ENCODE measurements at places on chromosomes 1 and 21.
A peak's percentile ranks its signal among the peaks of the same experiment; 100 is the strongest.

- no peak for DNase-seq
Observed at GRCh38 chr1:225453797-225454648, 26.2 kb upstream of the LBR start.

DNA sequence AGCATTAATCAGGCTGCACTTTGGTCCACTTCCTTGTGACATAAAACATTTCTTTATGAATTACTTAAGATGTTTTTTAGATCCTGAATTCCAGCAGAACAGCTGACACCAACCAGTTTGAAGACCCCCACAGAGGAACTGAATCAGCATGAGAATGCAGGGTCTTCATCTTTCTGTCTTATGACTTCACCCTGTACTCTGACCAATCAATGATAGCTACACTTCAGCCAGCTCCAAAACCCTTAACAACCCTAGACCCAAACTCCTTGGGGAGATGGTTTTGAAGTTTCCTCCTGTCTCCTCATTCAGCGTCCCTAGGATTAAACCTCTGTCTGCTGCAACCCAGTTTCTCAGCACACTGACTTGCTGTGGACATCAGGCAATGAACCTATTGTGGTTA, 175.0 kb downstream of the CTH start:
- no peak for DNase-seq

DNA sequence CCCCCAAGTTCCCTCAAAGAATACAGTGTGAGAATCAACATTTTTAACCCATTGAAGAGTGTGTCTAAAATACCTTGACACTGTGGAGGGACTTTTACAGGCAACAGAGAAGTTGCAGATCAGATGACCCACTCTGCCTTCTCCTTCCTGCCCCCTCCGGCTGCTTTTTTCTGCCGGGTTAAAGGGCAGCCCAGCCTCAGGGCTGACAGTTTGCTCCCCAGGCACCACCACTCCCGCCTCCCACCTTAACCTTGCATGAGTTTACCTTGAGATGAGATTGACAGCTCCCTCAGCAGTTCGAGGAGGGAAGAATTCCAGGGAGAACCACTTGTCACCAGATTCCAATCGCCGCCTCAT, 3.2 kb downstream of the MTHFR start:
- peak; percentile 17 for DNase-seq

DNA sequence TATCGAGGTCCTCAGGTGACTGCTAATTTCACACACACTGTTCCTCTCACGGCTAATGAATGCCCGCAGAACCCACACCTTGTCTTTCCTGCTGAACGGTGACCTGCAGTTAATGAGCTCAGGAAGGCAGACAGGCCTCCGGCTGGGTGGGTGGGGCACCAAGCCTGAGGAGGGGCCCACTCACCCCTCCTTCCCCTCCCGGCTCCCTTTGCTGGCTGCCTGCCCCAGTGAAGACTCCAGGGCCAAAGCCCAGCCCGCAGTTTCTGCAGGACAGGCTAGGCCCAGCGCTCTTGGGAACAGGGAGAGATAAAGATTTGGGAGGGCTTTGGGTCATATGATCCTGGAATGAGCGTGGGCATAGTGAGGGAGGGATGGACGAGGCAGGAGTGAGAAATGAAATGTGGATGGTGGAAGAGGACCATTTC, 26.4 kb downstream of the FOXO6 start:
- DNase-seq: no peak

- no peak for DNase-seq
Observed at GRCh38 chr1:242477944-242478343, 46.6 kb downstream of the PLD5 start.

GRCh38 chr21:17828223-17828622, 9.1 kb upstream of the C21orf91 start:
- DNase-seq: no peak

DNA sequence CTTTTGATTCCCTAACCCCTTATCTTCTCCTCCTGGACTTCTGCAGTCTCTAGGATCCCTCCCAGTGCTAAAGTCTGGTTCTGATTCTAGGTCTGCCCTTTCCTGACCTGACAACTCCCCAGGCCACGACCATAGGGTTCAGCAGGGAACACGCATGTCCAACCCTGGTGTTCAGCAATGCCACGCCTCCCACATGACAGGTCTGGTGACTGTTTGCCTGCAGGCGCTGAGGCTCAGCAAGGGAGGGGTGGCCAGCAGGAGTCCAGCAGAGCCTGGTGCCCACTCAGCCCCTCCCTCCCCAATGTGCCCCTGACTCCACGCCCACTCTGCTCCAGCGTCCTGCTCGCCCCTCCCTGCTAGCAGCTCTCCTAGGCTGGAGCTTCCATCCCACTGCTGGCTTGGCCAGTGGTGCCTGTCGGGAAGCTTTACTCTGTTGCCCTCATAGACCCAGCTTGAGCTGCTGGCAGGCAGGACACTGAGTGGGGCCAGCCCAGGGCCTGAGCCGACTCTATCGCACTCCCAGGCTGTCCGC, 17.3 kb downstream of the SLC9A1 start:
- DNase-seq: no peak

DNA sequence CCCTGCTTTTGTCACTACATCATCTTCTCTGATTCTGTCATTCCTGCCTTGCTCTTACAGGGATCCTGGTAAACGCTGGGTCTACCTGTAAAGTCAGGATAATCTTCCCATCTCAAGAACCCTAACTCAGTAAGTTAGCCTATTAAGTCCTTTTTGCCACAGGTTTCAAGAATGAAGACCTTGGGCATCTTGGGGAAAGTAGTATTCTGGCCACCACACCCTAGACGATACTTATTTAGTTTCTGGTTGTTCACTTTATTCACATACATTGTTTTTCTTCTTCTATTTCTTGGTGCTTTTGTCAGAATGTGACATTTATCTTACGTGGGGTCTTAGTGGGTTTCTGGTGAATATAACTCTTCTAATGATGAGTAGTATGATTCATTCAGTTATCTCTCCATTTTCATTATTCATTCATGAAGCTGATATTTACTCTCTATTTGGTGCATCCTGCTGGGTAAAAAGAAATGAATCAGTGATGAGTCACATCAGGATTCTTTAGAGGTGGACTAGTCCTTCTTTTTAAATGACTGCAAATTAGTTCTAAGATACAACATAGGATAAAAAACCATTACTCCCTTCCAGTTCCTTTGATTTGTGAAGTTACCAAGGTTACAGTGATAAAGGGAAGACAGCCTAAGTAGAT, 514.4 kb upstream of the B3GALT2 start:
- DNase-seq: no peak

DNA sequence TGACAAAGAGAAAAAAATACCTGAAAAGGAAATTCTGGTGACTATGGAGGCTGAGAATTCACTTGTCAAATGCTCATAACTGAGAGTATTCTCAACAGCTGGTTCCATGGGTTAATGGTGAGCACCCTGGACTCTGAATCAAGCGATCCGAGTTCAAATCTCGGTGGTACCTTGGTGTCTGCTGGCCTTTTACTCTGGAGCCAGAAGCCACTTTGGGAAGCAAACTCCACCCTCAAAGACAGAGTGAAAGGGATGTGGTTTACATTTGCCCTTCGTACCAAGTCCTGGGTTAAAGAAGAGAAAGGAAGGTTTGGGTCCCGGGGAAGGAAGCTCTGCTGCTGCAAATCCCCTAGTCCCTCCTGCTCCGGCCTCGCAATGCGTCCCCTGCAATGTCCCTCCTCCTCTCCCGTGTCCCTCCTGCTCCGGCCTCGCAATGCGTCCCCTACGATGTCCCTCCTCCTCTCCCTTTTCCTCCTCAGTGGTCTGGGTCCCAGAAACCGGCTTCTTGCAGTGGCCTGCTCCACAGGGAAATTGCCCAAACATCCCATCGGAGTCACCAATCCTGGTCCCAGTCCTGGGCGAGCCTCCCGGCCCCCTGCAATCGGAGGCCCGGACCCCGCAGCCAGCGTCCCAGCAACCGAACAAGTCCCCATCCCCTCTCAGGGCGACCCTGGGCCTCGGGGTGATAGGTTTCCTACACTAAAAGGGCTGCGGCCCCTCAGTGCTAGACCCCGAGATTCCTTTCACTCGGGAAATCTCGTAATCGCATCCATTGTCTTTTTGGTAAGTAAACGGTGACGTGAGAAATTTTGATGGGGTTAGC, 129.4 kb downstream of the PPIAL4G start:
- peak; percentile 21 for DNase-seq

- DNase-seq: no peak
Observed at GRCh38 chr1:1982379-1983232, 21.0 kb downstream of the CFAP74 start.

DNA sequence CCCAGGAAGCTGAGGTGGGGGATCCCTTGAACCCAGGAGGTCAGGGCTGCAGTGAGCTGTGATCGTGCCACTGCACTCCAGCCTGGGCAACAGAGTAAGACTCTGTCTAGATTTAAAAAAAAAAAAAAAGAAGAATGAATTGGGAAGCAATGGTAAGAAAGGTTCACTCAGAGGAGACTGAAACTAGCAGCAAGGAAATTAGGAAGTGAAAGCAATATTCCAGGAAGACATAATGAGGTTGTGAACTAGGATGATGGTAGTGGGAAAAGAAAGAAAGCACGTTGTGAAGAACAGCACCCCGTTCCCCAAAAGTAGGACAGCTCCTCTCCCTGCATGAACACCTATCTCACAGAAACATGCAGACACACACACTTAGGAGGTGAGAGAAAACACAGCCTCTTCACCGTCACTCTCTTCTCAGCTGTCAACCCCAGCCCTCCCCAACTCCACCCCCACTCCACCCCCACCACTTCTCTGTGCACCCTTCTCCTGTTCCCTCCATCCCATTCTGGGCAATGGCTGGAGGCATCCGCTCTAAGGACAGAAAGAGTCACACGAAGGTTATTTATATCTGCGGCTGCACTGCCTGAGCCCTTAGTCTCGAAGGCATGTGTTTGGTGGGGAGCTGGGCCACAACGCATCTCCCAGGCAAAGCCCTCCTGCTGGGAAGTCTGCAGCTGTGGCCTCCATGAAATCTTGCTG, 101.8 kb upstream of the LPGAT1 start:
- DNase-seq: no peak

- no peak for DNase-seq
Observed at GRCh38 chr1:53462769-53463501, 3.7 kb downstream of the DMRTB1 start.

DNA sequence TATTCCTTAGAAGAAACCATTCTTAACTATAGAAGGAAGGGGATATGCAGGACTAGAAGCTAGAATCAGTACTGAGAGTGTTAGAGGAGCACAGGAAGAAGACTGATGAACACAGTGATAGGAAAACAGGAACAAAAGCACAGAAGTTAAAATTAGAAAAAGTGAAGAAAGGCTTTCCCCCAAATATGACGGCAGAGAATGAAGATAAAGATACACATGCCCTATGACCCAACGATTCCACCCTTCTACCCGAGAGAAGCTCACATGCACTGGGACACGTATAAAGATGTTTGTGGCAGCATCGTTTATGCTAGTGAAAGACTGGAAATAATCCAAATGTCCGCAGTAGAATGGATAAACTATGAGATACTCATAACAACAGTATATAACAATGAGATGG, 74.2 kb downstream of the DTL start:
- no peak for DNase-seq

GRCh38 chr1:84253036-84253435, 48.5 kb upstream of the SAMD13 start:
- no peak for DNase-seq

GRCh38 chr1:11187000-11187399, 2.2 kb upstream of the ANGPTL7 start:
- no peak for DNase-seq

- no peak for DNase-seq
Observed at GRCh38 chr1:245292553-245292952, 137.8 kb downstream of the KIF26B start.

GRCh38 chr1:179871940-179872339, 5.7 kb downstream of the TOR1AIP2 start:
- no peak for DNase-seq

- no peak for DNase-seq
Observed at GRCh38 chr1:242745079-242745478, 220.6 kb upstream of the PLD5 start.

GRCh38 chr1:47675047-47675675, 237.3 kb downstream of the FOXD2 start:
- DNase-seq: no peak

DNA sequence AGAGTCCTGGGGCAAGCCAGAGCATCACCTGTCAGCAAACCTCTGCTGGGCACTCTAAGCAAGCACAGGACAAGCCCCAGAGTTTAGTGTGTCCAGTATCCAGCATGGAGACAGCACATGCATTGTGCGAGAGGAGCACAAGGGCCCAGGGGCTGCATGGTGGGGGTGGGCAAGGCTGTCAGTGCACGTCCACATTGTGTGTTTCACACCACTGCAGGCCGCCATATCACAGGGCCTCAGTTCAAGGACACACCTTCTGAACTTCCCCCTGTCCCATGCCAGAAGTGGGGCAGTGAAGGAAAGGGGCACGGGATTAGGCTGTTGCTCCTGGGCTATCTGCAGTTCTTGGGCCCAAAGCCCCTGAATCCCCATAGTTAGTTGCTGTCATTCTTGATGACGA, 782 bp upstream of the TSTD1 start:
- DNase-seq: no peak

DNA sequence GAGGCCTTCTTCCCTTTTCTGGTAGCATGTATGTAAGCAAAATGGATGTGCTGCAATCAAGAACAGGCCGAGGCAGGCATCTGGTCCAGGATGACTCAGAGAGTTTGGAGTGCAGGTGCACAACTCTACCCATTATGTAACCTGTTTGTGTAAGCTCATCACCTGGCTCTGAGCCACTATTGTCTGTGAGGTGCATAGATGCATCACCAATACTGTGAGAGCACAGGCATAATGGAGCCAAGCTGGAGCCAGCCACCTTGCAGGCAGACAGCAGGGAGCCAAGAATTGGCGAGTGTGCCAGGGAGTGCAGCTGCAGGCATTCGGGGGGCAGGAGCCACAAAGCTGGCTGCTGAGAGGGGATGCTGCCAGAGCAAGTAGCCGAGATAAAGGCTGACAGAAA, 549.9 kb upstream of the RGS18 start:
- no peak for DNase-seq

- DNase-seq: no peak
Observed at GRCh38 chr1:14910984-14911721, 242.4 kb upstream of the TMEM51 start.

- DNase-seq: no peak
Observed at GRCh38 chr1:1398677-1399186, 403 bp downstream of the CCNL2 start.

DNA sequence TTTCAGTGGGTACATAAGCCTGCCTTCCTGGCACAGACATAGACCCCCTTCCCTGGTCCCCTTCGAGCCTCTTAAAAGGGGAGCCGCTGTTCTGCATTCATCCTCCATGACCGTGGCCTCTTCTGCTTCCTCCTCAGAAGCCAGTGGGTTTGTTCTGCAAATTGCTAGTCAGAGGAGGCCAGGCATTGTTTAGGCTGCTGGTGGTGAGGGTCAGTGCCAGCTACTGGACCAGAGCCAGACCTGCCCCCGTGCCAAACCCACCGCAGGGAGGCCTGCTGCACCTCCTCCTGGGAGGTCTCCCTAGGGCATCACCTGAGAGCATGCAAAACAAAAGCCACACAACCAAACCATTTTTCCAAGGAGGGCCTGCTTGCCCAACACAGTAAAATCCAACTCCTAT, 178.4 kb downstream of the MIS18A start:
- DNase-seq: no peak

GRCh38 chr1:98783821-98784220, 122.3 kb downstream of the SNX7 start:
- no peak for DNase-seq

GRCh38 chr1:170857955-170858354, 77.4 kb upstream of the MROH9 start:
- DNase-seq: no peak

GRCh38 chr1:4699376-4700301, 45.2 kb downstream of the AJAP1 start:
- DNase-seq: no peak
